ENCODE measurements at places on chromosomes 4 and X.

GRCh38 chr4:52862639-52863161 lies 583 bp downstream of the RASL11B start:
- DNase-seq: no peak

DNA sequence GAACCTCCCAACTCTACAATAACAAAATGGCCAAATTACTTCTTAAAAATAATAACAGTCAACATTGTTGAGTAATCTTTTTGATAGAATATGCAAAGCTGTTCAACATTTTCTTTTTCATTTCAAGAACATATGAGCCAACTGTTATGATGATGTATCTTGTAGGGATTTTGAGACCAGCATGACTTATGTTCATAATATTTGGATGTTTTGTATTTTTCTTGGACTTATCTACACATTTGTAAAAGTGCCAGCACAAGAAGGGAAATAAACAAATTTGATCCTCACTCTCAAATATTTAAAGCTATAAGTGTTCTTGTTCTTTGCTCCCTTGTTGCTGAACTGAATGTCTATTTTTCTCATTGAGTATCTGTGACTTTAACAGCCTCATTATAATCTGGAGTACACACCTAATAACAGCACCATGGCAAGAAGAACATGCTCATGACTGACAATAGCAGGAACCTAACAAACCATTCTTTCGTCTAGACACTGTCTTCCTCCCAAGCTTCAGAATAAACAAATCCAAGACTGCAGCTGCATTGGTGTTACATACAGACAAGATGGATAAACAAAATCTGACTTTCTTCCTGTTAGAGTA lies 1049.7 kb downstream of the FAT4 start:
- no peak for DNase-seq

DNA sequence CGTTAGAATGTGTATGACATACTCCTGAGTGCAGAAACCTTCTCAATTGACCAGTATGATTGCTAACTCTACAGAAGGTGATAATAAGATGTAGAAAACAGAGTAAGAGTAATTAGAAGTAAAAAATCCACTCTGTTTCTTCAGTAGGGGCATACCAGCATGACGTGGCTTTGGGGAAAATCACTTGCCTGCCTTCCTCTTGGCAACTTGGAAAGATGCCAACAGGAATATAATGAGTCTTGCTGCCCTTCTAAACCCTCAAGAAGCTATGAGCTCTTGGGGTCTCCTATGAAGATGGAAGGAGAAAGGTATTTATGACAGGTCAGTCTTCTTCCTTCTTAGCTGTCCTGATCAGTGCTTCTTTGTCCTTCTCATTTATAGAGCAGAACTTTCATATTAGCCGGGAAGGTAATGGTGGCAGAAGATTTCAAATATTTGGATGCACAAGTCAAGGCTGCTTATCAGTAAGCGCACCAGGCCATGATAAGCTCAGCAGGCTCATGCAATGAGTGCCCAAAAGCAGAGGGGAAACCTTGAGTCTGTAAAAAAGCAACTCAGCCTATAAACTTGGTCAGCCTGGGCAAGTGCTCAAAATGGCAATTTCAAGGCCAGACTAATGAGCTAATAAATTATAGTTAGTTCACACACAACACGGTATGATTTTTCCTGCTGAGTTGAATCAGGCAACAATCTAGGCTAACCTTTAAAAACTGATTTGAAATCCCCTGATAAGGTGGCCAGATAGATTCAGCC lies 69.7 kb upstream of the PPARGC1A start:
- DNase-seq: no peak

DNA sequence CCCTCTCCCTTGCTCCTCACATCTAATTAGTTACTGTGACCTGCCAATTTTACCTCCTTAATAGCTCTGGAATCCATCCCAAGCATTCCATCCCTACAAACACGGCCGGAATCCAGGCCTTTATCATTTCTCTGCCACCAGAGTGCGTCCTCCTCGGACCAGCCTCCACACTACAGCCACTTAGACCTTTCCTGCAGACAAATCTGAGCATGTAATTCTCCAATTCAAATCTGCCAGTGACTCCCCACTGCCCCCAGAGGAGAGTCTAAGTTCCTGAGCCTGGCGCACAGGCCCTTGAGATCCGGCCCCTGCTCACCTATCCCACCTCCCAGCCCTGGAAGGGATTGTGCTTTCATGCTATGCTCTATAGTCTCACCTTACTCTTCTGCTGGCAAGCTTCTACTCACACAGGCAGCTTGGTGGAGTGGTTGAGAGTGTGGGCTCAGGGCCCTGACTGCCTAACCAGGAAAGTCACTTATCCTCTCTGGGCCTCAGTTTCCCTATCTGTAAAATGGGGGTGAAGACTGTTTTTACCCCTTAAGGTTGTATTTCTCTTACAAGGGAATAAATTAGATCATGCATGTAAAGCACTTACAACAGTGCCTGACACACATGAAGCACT lies 31.2 kb downstream of the PJA1 start:
- DNase-seq: no peak

GRCh38 chrX:69991685-69992084 lies 58.1 kb downstream of the AWAT2 start:
- DNase-seq: no peak

- no peak for DNase-seq
These were observed 39.4 kb upstream of the SHROOM4 start for GRCh38 chrX:50853399-50853798.
